ENCODE measurements at places on chromosomes 6 and 20.
A peak's percentile ranks its signal among the peaks of the same experiment; 100 is the strongest.

- H3K36me3 ChIP-seq, result peaks cover 50% of the 10 kb centered on the region
- peaks cover 9% of the 10 kb centered on the region for H3K4me1 ChIP-seq
- no peak for DNase-seq
- no peak overlapping the region for H3K27ac ChIP-seq
- no peak overlapping the region for H3K4me3 ChIP-seq
Measured at GRCh38 chr6:28243946-28244345, 8.1 kb downstream of the ZKSCAN4 start.

DNA sequence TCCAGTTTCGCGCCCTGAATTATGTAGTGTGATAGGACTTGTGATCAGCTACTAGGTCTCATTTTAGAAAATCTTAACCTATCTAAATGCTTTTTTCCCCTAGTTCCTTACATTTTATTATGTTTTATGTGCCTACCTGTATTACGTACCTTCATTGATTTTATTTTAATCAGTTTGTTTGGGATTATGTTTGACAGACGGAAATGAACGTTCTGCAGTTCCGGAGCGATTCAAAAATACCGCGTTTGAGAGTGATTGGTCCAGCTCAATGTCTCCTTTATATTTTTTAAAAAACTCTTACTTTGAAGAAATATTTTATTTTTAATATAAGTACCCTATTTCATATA, 114.3 kb upstream of the BTN3A2 start:
- peaks cover 100% of the 10 kb centered on the region for H3K27me3 ChIP-seq
- H3K4me1 ChIP-seq, result peaks cover 24% of the 10 kb centered on the region
- peak overlapping the region; percentile 63 for H3K4me3 ChIP-seq
- H3K27ac ChIP-seq, result no peak overlapping the region
- no peak for DNase-seq

- H3K27ac ChIP-seq, result no peak overlapping the region
- no peaks in the 10 kb centered on the region for H3K36me3 ChIP-seq
- H3K4me3 ChIP-seq, result no peak overlapping the region
Measured at GRCh38 chr6:143570147-143570853, 58.8 kb upstream of the FUCA2 start.

DNA sequence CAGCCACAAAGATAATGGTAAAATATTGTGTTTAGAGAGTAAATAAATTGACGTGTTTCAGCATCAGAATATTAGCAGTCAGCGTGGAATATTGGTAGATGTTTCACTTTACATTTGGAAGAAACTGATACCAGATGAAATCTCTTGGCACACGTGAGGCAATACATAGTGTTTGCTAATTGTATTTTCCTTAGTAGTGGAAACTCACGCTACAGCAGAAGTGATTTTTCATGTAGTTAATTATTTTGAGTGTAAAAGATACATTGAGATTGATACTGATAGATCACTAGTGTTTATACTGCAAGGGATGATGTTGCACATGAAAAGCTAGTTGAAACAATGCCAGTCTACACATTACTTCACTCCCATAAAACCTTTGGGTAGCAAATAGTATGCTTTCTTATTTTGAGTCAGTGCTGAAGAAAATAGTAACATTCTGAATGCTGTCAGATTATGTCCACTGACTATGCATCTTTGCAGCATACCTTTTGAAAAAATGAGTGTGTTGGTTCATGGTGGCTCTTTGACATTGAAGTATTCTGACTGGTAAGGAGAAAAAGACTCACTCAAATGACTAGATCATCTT, 59.3 kb downstream of the CD2AP start:
- H3K36me3 ChIP-seq, result peaks cover 17% of the 10 kb centered on the region
- H3K27ac ChIP-seq, result no peak overlapping the region
- DNase-seq, result no peak
- H3K4me3 ChIP-seq, result no peak overlapping the region
- no peaks in the 10 kb centered on the region for H3K27me3 ChIP-seq

DNA sequence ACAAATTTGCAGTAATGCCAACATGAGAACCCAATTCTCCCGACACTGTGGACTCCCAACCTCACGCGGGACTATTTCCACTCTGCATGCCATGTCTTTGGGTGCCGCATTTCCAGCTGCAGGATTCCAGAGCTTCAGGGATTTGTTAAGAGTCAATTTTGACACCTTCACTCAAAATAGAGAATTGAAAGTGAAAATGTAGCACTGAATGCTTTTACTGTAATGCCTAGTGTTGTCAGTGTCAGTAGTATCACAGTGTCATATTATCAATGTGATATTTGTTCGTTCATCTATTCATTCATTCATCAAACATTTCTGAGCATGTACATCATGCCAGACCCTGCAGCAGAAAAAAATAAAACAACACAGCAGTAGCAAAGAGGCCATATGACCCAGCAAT, 13.4 kb upstream of the FAM50B start:
- no peak for DNase-seq
- H3K36me3 ChIP-seq, result no peaks in the 10 kb centered on the region
- H3K27ac ChIP-seq, result peak overlapping the region; percentile 59
- no peaks in the 10 kb centered on the region for H3K4me1 ChIP-seq
- no peaks in the 10 kb centered on the region for H3K27me3 ChIP-seq

DNA sequence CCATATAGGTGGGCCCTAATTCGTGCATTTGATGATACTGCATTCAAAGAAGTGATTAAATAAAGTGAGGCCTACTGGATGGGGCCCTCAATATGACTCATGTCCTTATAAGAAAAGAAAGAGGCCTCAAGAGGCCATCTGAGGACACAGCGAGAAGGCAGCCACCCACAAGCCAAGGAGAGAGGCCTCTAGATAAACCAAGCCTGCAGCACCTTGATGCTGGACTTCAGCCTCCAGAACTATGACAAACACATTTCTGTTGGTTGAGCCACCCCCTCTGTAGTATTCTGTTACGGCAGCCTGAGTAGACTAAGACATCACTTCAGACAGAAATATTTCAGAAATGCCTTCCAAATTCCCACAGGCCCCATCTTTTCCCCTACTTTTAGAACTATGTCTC, 82.5 kb upstream of the PLEKHG1 start:
- H3K27ac ChIP-seq, result no peak overlapping the region
- DNase-seq, result no peak
- no peaks in the 10 kb centered on the region for H3K36me3 ChIP-seq
- H3K4me3 ChIP-seq, result no peak overlapping the region
- no peaks in the 10 kb centered on the region for H3K27me3 ChIP-seq

- no peak for DNase-seq
- peaks cover 14% of the 10 kb centered on the region for H3K4me1 ChIP-seq
- H3K27me3 ChIP-seq, result no peaks in the 10 kb centered on the region
- no peak overlapping the region for H3K27ac ChIP-seq
- no peak overlapping the region for H3K4me3 ChIP-seq
Measured at GRCh38 chr20:54620611-54621010, 145.2 kb downstream of the DOK5 start.

DNA sequence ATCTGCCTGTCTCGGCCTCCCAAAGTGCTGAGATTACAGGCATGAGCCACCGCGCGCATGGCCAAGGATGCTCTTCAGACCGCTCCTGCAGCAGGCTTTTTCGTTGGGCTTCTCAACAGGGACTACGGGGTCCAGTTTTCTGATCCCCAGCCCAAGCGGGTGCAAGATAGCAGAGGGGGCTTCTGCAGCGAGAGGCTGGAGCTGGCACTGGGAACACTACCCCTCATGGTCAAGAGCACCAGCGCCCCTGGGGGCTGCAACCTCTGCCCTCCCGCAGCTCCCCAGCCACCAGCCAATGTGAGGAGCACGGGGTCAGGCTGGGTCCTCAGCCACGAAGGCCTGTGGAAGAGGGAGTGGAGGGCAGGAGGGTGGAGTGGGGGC, 6.0 kb downstream of the CTSZ start:
- no peak for DNase-seq
- H3K4me1 ChIP-seq, result peaks cover 32% of the 10 kb centered on the region
- H3K27me3 ChIP-seq, result no peaks in the 10 kb centered on the region
- peaks cover 60% of the 10 kb centered on the region for H3K36me3 ChIP-seq
- H3K4me3 ChIP-seq, result no peak overlapping the region

- no peaks in the 10 kb centered on the region for H3K4me1 ChIP-seq
- no peak overlapping the region for H3K27ac ChIP-seq
- peaks cover 26% of the 10 kb centered on the region for H3K27me3 ChIP-seq
- H3K36me3 ChIP-seq, result no peaks in the 10 kb centered on the region
Measured at GRCh38 chr20:19522071-19522801, 235.8 kb upstream of the RIN2 start.

DNA sequence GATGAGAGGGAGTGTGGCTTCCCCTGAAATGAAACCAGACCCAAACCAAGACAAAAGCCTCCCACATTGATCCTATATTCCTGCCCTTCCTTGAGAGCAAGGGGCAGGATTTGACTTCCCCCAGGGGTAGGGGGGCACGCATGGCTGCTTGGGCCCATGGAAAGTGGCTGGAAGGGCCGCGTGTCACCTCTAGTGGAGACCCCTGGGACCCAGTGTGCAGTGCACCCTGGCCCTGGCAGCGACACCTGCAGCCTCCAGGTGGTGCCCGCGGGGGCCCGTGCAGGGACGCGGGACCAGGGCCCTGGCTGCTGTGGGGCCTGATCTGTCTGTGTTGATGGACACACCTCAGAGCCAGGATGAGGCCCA, 18.0 kb upstream of the SLCO4A1 start:
- no peak for DNase-seq
- H3K27ac ChIP-seq, result peak overlapping the region; percentile 91
- H3K27me3 ChIP-seq, result no peaks in the 10 kb centered on the region
- no peaks in the 10 kb centered on the region for H3K36me3 ChIP-seq

DNA sequence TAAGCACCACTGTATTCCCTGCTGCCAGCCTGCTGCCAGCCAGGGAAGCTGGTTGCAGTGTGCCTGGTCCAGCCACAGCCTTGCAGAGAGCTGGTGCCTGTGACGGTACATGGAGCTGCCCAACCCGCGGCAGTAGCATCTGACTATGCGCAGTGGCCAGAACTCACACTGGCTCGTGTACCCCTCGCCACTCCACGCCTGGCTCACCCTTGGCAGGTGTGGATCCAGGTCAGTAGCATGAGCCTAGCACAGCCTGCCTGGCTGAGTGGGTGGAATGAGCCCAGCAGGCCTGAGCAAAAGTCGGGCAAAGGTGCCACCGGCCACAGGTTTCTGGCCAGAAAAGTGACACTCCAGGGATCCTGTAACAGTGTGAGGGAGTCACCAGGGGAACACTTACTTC, 361.7 kb upstream of the MAP3K7 start:
- H3K4me3 ChIP-seq, result no peak overlapping the region
- H3K36me3 ChIP-seq, result no peaks in the 10 kb centered on the region
- H3K4me1 ChIP-seq, result no peaks in the 10 kb centered on the region
- no peak overlapping the region for H3K27ac ChIP-seq
- no peak for DNase-seq
- no peaks in the 10 kb centered on the region for H3K27me3 ChIP-seq

- no peak for DNase-seq
- no peak overlapping the region for H3K27ac ChIP-seq
- H3K36me3 ChIP-seq, result no peaks in the 10 kb centered on the region
- H3K4me3 ChIP-seq, result no peak overlapping the region
- no peaks in the 10 kb centered on the region for H3K27me3 ChIP-seq
- no peaks in the 10 kb centered on the region for H3K4me1 ChIP-seq
Measured at GRCh38 chr6:9225441-9225871, 790.1 kb upstream of the SLC35B3 start.

GRCh38 chr20:50336661-50337060, 146.0 kb downstream of the CEBPB start:
- H3K27ac ChIP-seq, result no peak overlapping the region
- H3K4me1 ChIP-seq, result no peaks in the 10 kb centered on the region
- no peak for DNase-seq
- H3K36me3 ChIP-seq, result no peaks in the 10 kb centered on the region
- H3K4me3 ChIP-seq, result no peak overlapping the region
- no peaks in the 10 kb centered on the region for H3K27me3 ChIP-seq

DNA sequence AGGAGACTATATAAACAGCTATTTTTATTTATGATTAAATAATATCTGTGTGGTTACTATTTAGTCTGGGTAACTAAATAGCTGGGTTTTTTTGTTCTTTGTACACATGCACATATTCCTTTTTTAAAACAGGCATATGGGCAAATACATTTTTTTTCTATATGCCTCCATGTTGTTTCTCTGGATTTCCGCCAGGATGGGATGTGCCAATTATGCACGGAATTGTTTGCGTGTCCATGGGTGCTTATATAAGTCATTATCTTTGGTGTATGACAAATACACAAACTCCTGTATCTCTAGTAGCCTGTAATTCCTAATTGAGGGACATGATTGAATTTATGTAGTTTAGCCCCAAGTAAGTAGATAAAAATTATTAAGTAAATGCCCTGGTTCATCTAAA, 226.9 kb downstream of the BCKDHB start:
- no peak overlapping the region for H3K4me3 ChIP-seq
- H3K27me3 ChIP-seq, result no peaks in the 10 kb centered on the region
- no peak for DNase-seq

DNA sequence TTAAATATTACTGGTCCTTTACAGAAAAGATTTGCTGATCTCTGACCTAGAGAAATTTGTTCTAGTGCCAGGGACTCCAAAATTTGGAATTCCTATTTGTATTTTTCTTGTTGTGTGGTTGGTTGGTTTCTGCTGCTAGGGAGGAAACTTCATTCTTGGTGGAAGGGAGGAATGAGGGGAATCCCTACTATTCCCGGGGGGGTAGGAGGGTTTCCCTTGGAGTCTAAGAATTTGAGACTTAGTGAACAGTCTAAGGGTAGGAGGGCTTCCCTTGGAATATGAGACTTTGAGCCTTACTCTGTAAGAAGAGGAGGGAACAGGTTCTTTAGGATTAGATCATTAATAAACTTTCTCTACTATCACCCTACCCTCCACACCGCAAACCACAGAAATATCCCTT, 67.1 kb upstream of the ADGRF1 start:
- no peak overlapping the region for H3K27ac ChIP-seq
- no peak for DNase-seq

DNA sequence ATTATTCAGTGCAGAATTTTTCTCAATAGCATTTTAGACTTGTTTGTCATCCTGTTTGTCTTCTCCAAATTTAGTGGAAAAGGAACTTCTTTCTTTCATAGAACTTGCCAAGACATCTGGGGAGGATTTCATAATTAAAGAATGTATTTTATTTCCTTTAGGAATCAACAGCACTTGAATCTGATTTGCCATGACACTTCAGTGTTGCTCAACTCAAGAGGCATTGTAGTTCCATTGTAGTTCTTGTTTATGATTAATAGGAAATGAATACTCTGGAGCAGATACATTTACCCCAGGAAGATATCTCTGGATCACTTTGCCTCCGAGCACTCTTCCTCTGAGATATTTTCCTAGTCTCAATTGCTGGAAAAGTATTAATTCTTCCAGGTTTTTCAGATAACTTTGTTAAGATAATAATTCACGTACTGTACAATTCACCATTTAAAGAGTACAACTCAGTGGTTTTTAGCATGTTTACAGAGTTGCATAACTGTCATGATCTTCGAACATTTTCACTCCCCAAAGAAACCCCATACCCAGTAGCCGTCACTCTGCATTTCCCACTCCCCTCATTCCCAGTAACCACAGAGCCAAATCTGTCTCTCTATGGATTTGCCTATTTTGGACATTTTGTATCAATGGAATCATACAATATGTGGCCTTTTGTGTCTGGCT, 29.7 kb downstream of the AKAP12 start:
- peak overlapping the region; percentile 67 for H3K27ac ChIP-seq
- DNase-seq, result no peak
- no peaks in the 10 kb centered on the region for H3K27me3 ChIP-seq

Measured in left ventricle myocardium inferior (tissue), 1 donor.